Cardiac fibroblast (primary cell): ENCODE measurements at places on chromosomes 5 and 9.

DNA sequence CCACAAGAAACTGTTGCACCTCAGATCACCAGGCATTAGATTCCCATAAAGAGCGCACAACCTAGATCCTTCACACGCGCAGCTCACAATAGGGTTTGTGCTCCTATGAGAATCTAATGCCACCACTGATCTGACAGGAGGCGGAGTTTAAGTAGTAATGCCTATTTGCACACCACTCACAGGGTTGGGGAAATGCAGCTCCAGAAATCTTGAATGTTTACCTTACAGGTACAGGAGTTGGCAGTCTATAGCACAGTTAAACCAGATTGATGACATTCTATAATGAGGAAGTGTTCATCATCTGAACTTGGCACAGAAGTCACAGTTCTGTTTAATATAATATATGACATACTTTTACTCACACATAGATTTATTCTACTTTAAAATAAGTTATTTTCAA, 732.2 kb upstream of the ZNF608 start:
- no peak for DNase-seq

GRCh38 chr9:33287087-33287490, 3.2 kb upstream of the NFX1 start:
- peak; percentile 86 for DNase-seq

GRCh38 chr9:81474792-81475191, 214.6 kb downstream of the TLE1 start:
- DNase-seq, result no peak

DNA sequence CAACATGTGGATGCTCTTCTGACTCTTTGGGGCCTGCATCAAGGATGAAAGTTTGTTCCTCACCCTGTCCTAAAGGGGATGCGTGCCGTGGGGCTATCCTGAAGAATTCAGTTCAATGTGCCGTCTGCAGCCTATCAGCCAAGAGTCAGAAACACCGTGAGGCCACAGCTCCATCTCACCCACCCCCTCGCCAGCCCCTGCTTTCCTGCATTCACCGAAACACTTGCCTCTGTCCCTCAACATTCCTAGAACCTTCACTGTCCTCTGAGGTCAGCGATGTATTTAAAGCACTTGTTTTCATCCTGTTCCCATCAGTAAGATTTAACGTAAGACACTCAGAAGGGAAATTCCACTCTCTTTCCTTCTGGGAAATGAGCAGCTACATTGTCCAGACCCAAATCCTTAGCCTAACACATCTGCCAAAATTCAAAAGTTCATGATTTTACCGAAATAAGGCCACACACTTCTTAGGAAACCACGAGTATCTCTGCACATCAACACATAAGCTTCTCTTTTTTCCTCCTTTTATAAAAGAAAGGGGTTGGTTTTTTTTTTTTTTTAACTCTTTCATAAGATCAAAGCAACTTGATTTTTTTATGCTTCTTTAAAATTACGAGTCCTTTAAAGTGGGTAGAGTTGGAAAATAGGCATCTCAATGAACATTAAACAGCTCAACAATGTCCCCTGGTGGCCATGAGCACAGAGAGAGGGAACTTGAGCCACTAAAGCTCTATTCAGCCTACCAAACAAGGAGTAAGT, 100.7 kb downstream of the SUSD1 start:
- DNase-seq, result peak; percentile 100

GRCh38 chr9:121648799-121649198, 2.6 kb upstream of the DAB2IP start:
- no peak for DNase-seq

DNA sequence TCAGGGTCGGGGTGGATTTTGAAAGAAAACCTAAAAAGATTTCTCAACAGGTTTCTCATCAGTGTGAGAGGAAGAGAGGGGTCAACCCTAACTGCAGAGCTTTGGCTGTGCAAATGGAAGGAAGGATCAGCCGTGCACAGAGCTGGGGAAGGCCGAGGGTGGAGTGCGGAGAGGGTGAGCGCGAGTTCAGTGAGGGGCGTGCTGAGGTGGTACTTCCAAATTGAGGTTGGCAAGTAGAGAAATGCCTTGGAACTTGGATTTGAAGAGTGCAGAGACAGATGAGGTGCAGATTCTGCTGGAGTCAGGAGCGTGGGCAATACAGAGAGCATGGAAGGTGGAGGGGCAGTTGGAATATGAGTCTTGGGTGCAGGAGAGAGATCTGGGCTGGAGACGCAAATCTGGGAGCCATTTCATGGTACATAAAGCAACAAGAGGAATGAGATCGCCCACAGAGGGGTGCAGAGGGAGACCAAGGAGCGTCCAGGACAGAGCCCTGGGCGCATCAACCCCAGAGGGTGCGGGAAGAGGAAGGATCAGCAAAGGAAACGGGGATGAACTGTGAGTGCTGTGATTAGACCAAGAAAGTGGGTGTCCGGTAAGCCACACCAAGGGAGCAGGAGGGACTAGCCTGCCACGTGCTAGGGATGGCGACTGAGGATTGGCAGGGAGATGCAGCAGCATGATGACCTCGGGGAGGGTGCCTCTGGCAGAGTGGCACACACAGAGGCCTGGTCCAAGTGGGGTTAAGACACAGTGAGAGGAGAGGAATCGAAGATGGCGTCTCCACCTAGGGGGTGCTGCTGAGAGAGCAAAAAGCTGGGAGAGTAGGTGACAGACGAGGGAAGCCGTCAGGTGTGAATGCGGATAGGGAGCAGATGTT, 105.8 kb downstream of the ADAMTS2 start:
- no peak for DNase-seq

DNA sequence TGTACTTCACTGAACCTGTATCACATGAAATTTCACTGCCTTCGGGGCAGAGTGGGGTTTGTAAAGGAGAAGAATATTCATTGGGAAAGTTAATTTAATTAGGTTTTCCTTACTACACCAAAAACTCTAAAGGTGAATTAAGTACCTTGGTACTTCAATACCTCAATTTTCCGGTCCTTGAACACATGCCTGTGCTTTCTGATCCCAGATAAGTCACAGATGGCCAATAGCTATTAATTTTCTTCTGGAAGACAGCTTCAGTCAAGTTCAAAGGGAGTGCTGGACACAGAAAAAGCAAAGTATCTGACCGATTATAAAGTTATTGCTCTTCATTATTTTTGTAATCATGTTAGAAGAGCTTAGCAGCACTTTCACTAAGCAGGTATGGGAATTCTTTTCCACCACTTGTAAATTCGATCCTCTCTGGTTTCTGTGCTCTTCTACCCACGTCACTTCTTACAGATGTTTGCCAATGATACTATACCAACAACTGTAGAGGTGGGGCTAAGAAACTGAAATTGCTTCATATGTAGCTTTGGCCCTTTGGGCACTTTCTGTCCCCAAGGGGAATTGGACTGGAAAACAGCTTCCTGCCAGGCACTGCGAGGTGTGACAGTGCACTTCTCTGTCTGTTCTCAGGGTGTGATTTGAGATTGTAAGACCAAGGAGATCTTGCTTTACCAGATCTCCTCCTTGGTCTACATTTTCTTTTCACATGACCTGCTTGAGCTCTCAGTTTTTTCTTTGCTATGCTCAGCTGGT, 164.0 kb downstream of the CCDC192 start:
- no peak for DNase-seq

DNA sequence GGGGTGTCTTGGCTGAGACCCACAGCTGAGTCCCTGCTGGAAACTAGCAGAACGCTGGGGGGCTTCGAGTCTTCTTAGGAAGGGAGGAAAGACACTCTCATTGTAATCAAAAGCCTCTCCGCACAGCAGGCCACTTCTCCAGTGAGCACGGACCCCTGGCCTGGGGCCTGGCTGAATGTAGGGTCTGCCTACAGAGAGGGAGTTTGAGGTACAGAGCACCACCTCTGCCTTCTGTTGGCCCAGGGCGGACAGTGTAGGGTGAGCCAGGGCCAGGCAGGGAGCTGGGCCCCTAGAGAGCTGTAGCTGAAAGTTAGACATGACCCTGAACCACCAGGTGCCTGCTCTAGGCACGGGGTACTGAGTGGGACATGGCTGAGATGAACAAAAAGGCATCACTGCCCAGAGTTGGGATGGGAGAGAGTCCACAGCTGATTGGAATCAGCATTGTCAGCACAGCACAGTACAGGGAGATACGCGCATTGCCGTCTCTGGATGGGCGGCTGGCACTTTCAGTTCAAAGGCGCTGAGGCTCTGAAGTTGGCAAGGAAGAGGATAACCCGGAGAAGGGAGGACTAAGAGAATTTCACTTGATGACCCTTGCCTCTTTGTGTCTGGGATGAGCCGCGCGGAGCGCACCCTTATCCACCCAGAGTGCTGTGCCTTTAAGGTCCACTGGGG, 363 bp upstream of the SLC25A48 start:
- DNase-seq, result no peak

- no peak for DNase-seq
These were observed 176.5 kb downstream of the CARTPT start for GRCh38 chr5:71895546-71895945.

DNA sequence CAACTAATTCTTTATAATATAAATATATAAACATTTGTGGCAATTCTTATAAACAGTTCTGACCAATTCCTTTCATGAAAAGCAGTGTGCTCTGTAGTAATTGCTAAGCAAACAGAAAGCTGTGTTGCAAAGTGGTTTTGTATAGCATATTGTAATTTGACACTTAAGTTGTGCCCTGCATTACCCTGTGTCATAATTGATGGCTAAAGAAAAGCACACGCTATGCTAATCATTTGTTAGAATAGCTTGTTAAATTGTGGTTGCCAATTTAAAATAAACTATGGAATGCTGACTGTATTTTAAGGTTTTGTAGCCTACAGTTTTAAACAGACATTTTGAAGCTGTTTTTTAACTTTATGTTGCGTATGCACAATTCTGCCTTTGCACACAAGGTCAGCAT, 140.0 kb downstream of the PBX3 start:
- DNase-seq, result peak; percentile 33

GRCh38 chr9:89972535-89972934, 367.7 kb downstream of the GADD45G start:
- no peak for DNase-seq
